CD4-positive, alpha-beta T cell (primary cell): ENCODE measurements at places on chromosomes 6 and 20. TPM values are rescaled to one million over a fixed set of nuclear protein-coding genes. Genes with fewer than 3 reads are reported as not detected.
A peak's percentile ranks its signal among the peaks of the same experiment; 100 is the strongest.

GRCh38 chr20:34967421-34967820 is 11.8 kb downstream of the MYH7B start:
- no peak for DNase-seq

DNA sequence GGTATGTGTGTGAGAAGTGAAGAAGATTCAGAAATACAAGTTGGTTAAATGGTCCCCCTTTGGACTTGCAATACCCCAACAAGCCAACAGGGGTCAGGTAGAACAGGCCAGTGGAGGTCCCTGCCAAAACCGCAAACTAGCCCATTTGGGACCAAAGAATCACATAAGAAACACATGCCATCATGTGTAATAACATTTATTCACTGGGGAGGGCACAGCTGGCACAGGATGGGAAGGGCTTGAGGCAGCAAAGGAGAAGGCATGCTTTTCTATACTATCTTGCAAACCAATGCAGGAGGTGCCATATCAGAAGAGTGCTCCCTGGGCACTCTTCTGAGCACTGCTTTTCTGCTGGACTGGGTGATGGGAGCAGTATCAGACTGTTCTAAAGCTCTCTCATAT is 116.1 kb upstream of the TRAF3IP2 start:
- peak; percentile 20 for DNase-seq

DNA sequence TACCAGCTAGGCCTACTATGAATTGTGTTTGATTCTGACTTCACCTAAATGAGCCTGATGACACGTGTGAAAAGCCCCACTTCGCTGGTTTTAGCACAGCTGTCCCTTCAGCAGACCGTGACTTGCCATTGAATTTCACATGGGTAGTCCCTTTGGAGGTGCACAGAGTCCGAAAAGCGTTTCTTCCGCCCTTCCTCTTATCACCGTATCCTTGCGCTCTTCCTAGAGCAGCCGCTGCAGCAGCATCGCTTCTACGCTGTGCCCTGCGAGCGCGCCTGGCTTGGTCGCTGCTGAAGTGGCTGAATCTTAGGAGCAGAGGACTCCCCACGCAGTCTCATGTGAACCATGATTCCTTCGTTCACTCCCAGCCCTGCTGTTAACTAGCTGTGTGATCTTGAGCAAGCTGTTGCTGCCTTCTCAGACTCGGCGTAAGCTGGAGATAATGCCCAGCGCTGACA is 127.0 kb downstream of the PACRG start:
- DNase-seq = no peak

DNA sequence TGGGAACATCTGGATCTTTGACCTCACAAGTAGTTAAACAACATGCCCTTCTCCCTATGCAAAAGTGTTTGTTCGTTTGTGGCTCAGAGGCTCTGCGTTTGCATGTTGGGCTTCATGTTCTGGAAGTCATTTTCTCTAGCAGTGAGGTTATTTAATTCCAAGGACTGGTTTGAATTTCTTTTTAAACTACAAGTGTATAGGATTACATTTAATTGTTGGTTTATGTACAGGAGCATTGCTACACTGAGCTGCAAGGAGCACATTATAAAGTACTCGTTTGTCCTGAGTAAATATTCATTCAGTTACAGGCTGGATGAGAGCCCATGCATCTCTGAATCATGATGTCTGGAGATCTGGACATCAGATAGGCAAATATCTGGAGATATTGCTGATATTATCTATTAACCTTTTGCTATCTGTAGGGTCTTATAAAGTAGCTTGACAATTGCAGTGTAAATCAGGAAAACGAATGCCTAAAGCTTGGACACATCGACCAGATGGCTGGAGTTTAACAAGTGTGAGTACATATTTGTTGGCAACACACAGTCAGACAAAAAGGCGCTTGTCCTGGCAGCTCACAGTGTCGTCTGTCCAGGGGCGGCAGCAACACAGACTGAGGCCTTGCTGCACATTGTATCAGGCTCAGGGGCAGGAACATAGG is 84.6 kb downstream of the PDE7B start:
- no peak for DNase-seq

- no peak for DNase-seq
Measured at GRCh38 chr6:116016846-116017545, 43.7 kb downstream of the FRK start.

DNA sequence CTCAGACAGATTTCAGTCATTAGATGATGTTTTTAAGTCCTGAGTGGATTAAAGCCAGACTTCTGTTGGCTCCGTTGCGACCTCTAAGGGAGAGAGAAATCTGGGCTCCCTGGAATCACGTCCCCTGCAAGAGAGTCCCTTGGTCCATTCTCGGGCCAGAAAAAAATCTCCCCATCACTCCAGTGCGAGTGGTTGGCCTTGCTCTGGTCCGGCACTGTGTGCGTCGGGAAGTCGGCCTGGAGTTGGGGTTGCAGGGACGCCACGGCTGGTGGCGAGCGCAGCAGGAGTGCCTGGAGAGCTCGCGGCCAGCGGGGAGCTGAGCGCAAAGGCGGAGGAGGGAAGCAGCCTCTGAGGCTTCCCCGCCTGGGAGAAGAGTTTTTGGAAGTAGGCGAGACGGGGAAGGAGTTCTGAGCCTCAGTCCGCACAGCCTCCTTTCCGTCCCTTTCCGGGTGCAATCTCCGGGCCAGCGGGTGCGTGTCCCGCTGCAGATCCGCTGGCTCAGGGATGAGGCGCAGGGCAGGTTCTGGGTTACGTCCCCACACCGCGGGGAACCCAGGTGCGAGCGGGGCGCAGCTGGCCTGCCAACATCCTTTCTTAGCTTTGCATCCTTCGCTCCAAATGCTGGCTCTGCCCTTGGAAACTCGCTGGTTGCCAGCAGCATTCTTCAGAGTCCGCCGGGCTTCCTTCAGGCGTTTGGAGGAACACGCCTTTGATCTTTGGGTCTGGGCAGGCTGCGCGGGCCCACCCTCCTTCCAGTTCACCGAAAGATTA is 6.8 kb downstream of the TCF21 start:
- DNase-seq = no peak

GRCh38 chr6:26195376-26195923 is 108.2 kb downstream of the HFE start:
- peak; percentile 75 for DNase-seq

FAM83B gene
- total RNA-seq = not detected

DNA sequence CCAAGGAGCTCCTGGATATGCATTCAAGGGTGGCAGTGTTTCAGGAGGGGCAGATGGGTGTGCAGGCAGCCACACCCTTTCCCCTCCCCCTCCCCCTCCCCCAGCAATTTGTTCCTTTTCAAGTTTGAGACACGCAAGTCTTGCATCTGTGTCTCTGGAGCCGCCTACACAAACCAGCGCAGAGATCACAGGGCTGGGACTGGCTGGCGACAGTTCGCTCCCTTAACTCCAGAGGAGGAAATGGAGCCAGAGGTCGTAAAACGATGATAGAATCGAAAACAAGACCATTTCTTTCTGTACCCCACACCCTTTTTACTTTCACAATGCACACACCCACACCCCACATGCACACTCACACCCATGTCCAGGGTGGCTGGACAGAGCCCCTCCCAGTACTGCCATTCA is 163.1 kb downstream of the LY86 start:
- DNase-seq = peak; percentile 16

DNA sequence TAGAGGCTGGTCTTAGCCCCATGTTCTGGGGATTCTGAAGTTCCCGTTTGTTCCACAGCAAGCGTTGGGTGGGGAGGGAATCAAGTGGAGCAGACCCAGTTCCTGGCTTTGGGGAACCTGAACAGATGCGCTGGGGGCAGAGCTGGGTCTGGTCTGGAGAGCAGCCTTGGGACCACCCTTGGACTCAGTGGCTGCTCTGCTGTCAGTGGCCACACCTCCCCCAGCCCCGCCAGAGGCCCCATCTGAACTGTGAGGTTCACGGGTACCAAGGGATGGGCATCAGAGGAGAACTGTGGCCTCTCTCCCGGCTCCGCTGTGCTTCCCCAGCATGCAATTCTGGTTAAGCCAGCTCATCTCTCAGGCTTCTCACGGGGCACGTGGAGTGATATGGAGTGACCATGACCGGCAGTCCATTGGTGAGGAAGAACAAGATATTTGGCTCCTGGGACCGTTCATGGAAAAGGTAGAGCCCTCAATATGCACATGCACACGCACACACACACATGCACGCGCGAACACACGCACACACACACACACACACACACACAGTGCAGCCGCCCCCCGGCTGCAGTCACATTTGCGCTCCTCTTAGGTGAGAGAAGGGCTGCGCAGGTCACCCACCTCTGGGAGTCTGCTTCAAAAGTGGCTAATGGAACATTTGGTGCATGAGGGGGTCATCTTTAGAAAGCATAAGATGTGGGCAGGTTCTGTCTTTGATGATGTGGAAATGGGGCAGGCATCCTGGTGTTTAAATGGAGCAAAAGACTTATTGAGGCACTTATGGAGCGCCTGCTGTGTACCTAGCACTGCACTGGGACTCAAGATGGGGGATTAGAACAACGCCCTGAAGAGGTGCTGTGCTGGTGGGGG is 6.0 kb downstream of the DLGAP4 start:
- no peak for DNase-seq
